ENCODE measurements at places on chromosomes 1 and 21.

DNA sequence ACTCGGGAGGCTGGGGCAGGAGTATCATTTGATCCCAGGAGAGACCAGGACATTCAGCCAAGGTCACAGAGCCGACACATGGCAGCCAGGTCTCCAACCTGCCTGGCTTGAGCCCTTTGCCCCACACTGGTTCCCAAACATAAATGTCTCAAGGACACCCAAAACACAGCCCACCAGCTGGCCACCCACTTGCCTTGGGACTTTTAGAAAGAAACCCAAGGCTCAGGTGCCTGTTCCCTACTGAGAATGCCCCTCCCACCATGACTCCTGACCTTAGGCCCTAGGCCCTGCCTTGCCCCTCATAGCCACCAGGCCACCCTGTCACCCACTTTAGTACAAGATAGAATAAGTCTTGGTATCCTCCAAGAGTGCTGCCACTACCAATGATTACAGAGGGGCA, 41.9 kb upstream of the LRP8 start:
- peak; percentile 10 for DNase-seq

DNA sequence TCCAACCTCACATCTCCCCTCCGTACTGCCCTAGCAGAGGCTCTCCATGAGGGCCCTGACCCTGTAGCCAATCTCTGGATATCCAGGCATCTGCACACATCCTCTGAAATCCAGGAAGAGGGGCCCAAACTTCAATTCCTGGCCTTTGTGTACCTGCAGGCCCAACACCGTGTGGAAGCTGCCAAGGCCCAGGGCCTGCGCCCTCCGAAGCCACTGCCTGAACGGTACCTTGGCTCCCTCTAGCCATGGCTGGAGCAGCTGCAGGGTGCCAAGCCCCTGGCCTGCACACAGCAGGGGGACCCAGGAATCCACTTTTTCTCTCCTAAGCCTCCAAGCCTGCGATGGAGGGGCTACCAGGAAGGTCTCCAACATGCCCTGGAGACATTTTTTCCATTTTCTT, 84.2 kb downstream of the PTGER3 start:
- DNase-seq = peak; percentile 34

DNA sequence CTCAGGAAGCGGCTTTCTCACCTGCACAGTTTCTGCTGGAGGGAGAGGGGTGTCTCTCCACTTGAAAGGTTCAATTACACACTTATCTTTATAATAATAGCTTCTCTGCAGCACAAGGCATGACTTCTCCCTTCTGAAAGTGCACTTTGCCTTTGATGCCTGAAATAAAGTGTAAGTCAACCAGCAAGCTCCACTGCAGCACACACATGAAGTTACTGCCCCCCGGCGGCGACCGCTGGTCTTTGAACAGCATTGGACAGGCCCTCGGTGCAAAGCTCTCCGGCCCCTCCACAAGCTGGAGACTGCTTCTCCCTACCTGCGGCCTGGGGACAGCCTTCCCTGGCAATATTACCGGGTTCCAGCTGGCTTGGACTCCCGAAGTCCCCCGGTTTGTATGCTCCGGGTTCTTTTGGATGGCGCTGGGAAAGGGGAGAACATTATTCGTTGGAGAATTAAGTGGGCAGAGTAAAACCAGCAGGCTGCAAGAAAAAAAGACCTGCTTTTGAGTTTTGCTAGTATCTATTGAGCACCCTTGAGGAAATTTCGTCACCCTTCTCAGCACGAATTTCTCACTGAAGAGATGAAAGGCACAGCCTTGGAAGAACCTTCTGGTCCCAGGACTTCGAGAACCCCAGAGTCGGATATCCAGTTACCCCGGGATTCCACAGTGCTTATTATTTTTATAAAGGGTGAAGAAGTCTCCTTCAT, 11.8 kb downstream of the RCAN1 start:
- peak; percentile 88 for DNase-seq

GRCh38 chr1:204357551-204358490, 1.9 kb downstream of the PLEKHA6 start:
- peak; percentile 57 for DNase-seq

- DNase-seq = peak; percentile 67
Observed at GRCh38 chr1:211326528-211327345, at the start of gene TRAF5. Gene TRAF5, plus strand, starts transcription at chr1:211326833. Its CDS starts 26,407 bp downstream, at chr1:211353240.

DNA sequence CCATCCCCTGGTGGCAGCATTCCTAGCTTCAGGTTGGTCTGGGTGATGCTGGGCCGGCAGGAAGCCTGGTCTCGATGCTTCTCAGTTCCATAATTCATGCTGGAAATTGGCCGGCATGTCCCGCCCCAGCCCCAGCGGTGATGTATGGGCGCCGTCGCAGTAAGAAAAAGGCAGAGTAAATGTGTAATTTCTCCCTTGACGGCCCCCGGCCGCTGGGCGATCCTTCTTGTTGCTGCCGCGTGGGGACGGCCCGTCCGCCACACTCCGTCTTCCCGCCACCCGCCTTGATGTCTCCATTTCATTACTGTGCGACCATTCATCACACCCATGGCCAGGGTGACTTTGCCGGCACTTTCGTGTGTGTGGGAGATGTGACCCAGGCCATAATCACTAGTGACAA, 8.5 kb downstream of the DMAP1 start:
- DNase-seq = no peak

- no peak for DNase-seq
Observed at GRCh38 chr1:207762622-207763021, 10.8 kb downstream of the CD46 start.

DNA sequence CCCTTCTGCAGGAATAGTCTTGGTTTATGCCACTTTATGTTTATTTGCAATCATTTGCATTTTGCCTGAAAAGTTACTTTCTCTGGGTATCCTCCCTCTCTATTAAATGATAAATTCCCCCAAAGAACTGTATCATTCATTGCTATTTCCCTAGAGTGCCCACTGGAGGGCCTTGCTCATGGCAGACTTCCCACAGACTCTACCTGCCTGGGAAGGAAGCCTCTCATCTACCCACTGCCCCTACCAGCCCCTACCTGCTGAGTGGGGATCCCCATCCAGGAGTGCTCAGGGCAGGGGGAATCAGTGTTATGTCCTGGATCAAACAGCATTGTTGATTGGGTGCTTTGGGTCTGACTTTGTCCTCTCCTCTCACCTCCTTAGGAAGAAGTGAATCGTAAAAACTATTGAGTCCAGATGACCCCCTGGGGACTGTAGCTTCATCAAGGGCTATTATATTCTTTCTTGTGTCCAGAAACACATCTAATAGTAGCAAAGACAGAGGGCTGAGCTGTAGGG, 6.8 kb upstream of the LRRN2 start:
- peak; percentile 49 for DNase-seq

GRCh38 chr1:31231802-31232201, 7.9 kb downstream of the NKAIN1 start:
- no peak for DNase-seq

GRCh38 chr1:22827666-22828483, 117.2 kb downstream of the EPHB2 start:
- no peak for DNase-seq

DNA sequence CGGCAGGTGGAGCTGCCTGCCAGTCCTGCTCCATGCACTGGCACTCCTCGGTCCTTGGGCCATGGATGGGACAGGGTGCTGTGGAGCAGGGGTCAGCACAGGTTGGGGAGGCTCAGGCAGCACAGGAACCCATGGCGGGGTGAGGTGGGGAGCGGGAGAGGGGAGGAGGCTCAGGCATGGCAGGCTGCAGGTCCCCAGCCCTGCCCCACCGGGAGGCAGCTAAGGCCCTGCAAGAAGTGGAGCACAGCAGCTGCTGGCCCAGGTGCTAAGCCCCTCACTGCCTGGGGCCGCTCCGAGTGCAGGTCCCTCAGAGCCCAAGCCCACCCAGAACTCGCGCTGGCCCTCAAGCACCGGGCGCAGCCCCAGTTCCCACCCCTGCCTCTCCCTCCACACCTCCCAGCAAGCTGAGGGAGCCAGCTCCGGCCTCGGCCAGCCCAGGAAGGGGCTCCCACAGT, 691 bp upstream of the GBP5 start:
- DNase-seq = no peak

- no peak for DNase-seq
Observed at GRCh38 chr1:224251741-224252146, 68.7 kb downstream of the DEGS1 start.

DNA sequence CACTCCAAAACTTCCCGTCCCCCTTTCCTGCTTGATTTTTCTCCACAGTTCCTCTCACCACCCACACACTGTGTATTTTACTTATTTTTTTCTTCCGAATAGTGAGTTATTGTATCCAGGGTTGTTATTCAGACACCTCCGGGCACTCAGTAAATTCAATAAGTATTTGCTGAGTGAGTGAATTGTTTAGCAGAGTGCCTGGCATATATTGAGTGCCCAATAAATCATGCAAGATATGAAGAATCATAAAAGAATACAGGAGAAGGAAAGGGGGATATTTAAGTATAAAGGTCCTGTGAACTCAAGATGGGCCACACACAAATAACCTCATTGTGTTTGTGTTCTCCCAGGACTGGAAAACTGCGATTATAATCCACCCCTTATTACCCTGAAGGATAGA, 139.9 kb downstream of the GALNT2 start:
- DNase-seq = no peak

- no peak for DNase-seq
Observed at GRCh38 chr1:203768256-203768655, 3.3 kb downstream of the LAX1 start.

DNA sequence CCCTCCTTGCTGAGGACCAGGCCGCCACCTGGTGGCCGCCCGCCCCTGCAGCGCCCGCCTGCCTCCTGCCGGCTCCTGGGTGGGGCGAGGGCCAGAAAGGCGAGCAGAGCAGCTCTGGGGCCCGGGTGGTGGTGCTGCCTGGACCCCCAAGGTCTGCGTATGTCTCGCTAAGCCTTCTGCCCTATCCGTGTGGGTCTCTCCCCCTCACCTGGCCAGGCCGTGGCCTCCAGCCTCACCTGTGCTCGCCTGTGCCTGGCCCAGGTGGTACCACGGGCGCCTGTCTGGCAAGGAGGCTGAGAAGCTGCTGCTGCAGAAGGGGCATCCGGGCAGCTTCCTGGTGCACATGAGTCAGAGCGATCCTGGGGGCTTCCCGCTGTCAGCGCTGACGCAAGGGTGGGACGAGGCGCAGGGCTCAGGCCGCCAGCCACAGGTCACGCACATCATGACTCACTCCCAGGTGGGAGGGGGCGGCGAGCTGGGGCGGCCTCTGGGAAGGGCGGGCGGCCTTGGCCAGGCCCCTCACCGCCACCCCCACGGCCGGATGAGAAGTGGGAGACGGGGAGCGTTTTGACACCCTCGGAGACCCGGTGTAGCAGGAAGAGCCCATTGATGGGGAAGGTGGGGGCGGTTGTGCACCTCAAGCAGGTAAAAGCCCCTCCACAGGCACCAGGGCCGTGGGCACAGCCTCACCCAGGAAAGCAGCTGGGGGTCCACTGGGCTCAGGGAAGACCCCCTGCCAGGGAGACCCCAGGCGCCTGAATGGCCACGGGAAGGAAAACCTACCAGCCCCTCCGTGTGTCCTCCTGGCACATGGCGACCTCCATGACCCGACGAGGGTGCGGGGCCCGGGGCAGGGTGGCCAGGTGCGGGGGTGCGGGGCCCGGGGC, 9.9 kb downstream of the RNF223 start:
- peak; percentile 79 for DNase-seq

DNA sequence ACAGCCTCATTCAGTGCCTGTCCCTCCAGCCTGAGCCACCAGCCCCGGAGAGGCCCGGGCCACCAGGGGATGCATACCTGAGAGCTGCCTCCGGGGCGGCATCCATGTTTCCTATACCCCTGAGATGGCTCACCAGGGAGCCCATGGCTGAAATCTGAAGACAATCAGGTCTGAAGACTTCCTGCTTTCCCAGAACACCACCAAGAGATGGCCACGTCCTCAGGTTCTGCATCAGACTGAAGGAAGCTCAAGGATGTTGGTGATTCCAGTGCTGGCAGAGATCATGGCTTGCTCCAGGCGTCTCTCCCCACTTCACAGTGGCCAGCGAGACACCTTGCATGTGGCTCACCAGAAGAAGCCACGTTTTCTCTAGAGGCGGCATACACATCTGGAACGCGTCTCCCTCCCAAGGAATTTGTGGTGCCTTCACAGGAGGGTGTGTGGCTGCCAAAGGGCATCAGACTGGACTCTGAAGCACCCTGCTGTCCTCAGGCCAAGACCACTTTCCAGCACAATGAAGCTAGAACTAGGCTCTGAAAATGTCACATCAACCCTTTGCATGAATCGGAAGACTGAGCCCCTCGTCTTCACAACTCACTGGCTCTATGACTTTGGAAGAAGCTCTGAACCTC, 170.7 kb upstream of the IRF2BP2 start:
- peak; percentile 58 for DNase-seq

DNA sequence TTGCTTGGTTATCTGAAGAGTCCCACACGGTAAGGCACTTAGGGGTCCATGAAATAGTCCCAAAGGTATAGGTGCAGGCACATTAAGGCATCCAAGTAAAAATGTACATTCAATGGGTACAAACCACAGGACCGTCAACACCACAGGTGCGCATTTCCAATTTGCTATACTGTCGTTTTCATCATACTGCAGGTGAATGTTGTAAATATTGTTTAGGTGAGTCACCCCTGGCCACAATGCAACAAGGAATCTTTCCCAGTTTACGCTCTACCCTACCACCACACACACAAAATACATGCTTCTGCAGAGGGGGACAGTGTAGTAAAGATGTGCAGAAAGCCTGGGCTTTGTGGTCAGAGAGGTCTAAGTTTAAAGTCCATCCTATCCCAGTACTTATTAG, 13.7 kb downstream of the CADM3 start:
- no peak for DNase-seq

DNA sequence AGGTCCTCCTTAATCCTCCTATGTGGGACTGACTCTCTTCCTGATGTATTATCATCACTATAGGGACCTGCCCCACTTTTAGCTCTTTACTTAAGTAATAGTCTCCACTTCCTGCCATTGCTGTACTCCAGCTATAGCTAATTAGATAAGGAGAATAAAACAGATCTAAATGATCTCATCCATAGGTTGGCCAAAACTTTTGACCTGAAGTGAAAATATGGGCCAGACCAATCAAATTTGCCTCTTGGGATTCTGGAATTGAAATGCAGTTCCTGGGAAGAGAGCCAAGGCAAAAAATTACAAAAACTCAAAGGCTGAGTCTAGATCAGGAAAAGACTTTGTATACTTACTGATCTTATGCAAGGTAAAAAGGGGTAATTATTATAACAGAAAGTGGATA, 36.1 kb upstream of the PDE4B start:
- DNase-seq = no peak

GRCh38 chr1:113677250-113678158, 81.8 kb downstream of the PHTF1 start:
- DNase-seq = no peak

DNA sequence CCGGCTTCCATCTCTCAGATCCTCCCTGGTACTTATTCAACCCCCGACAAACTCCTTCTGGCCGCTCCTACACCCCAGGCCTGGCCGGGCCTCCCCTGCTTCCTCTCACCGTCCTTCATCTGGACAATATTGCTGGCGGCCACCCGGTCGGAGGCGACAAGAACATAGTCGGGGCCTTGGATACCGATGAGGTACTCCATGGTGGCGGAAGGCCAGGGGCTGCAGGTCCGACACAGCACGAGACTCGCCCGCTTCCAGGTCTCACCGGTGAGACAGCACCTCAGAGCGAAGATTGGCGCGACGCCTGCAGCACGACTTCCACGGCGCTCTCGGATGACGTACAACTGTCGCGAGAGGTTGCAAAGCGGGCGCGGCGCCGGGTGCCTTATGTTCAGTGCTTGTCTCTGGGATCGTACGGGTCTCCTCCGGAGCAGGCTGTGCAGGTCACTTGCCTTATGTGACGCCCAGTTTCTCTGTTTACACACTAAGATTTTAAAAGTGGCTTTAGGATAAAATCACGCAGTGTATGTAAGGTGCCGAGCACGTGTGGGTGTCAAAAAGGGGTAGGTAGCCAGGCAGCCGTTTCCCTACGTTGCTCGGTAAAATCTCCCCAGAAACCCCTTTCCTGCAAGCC, at the start of gene PSMB2:
PSMB2 (minus strand) TSS at position 294 of the 634 bp plus-strand sequence; CDS start at position 200, 94 bp downstream.
- DNase-seq = peak; percentile 97

Measured in H9 (cell line).